Posterior vena cava (tissue), 2 donors: ENCODE measurements at places on chromosomes 2 and 18. TPM values are rescaled to one million over a fixed set of nuclear protein-coding genes. Genes with fewer than 3 reads are reported as not detected.

- DNase-seq, result no peak
Observed at GRCh38 chr2:179247318-179248023, 17.2 kb downstream of the SESTD1 start.

The DLGAP1 gene
- 0.32 TPM for total RNA-seq

DNA sequence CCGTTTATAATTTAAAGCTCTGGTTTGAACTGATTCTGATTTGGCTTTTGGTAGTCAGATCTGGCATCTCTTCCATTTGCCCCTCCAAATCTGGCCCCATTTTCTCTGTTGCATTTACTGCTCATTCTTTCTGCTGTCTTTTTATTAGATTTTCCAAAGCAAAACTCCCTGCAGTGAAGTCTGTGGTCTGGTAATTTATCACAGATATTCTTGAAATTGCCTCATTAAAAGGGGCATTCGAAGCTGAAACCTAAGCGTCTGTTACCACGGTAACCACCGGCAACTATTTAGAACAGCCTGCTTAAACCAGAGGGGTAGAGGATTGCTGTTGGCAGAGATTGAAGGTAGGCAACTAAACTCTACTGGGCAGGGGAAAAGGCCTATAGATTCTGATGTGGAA, 111.5 kb upstream of the UPP2 start:
- no peak for DNase-seq

DNA sequence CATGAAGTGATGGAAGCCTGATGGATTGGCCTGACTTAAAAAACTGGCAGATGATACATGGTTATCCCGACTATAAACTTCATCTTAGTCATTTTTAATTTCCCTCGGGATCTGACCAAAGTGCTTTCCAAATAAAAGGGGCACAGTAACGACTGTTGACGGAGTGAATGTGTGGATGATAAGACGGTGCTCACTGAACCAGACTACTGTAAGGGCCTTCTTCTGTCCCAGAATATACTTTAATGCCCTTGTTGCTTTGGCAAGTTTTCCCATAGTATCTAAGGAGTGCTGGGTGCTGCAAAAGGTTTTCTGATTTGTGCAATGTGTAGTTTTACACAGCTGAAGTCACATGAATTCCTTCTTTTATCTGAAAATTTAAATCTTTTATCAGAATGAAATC, 373.5 kb downstream of the DSEL start:
- DNase-seq, result no peak

DNA sequence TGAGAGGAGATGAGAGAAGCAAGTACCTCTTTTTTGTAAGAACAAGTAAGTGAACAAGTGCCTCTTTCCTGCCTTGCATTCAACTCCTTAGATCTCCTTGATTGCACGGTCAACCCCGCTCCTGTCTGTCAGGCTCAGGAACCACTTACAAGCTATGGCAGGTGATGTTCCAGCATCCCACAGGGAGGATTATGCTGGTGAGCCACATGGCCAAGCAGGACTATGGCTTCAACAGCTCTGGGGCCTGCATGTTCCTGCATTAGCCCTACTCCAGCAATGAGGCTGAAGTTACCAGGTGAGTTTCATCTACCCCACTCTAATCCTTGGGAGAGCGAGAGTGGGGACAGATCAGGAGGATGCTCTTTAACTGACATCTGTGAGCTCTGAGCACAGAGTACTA, 29.5 kb downstream of the TTC32 start:
- peak; percentile 62 for DNase-seq

The VSNL1 gene
- total RNA-seq, result not detected

DNA sequence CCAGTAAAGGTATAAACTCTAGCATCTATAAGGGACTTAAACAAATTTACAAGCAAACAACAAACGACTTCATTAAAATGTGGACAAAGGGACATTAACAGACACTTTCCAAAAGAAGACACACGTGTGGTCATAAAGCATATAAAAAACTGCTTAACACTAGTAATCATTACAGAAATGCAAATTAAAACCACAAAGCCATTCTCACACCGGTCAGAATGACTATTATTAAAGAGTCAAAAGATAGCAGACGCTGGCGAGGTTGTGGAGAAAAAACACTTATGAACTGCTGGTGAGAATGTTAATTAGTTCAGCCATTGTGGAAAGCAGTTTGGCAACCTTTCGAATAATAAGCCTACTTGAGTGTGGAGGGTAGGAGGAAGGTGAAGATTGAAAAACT, 217.1 kb upstream of the DLGAP1 start:
- DNase-seq, result no peak

The CRYGD gene
- total RNA-seq, result not detected

The RNF138 gene
- total RNA-seq, result 14.9 TPM

- no peak for DNase-seq
Observed at GRCh38 chr18:75757951-75758350, 330.4 kb upstream of the SMIM21 start.

The RGPD8 gene
- total RNA-seq, result 14.9 TPM

- DNase-seq, result no peak
Observed at GRCh38 chr18:28766027-28766426, 589.1 kb upstream of the CDH2 start.

GRCh38 chr2:196266855-196267254, 95.5 kb upstream of the STK17B start:
- no peak for DNase-seq

- no peak for DNase-seq
Observed at GRCh38 chr2:21047141-21048009, 3.5 kb upstream of the APOB start.

The SKOR2 gene
- total RNA-seq, result not detected

The AGXT gene
- not detected for total RNA-seq

- DNase-seq, result no peak
Observed at GRCh38 chr2:216023055-216023648, 9.8 kb upstream of the MREG start.

DNA sequence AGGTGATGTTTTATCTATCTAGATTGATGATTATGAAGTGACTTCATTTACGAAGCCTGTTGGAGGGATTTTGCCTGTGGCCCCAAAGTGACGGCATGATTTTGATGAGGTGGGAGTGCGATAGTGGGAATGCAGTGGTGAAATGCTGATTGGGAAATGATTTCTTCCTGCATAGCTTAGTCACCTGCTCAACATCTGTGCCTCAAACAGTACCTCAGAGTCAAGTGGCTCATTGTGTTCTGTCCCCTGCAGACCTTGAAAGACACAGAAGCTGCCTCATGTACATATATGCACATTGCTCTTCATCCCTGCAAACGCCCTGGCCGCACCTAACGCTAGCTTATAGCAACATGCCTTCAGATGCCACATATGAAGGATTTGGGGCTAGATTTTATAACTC, 201.2 kb downstream of the TPGS2 start:
- DNase-seq, result no peak

The IL36G gene
- total RNA-seq, result not detected

The M1AP gene
- not detected for total RNA-seq

- DNase-seq, result no peak
Observed at GRCh38 chr18:59742325-59743111, 45.3 kb upstream of the CCBE1 start.

The INPP5D gene
- total RNA-seq, result 19.9 TPM

The NYAP2 gene
- not detected for total RNA-seq

The RGPD4 gene
- not detected for total RNA-seq

GRCh38 chr2:62654423-62654791, 51.1 kb upstream of the EHBP1 start:
- DNase-seq, result no peak

- no peak for DNase-seq
Observed at GRCh38 chr18:8719192-8719591, 13.8 kb downstream of the MTCL1 start.

The ZAP70 gene
- total RNA-seq, result 2.4 TPM

DNA sequence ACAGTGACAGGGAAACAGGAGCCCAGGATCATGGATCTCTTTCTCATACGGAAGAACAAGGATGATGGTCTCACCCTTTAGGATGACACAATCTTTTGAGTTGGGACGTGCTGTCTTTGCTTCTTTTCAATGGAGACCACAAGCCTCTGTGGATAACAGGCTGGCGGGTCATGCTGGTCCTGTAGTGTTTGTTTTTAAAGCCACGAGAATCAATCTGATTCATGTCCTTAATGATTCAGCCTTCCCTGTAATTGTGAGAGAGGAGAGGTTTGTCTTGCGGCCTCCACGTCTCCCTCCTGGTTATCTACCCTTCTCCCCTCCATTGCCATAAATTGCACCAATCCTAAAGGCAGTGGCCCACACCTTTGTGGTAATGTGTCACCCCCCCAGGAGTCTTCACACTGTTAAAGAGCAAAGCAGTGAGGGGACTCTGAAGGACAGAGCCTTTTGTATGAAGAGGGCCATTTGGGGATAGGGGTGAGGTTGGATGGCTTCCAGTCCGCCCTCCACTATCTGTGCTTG, 87.7 kb upstream of the TGFA start:
- DNase-seq, result no peak

The MALL gene
- total RNA-seq, result 38.8 TPM

DNA sequence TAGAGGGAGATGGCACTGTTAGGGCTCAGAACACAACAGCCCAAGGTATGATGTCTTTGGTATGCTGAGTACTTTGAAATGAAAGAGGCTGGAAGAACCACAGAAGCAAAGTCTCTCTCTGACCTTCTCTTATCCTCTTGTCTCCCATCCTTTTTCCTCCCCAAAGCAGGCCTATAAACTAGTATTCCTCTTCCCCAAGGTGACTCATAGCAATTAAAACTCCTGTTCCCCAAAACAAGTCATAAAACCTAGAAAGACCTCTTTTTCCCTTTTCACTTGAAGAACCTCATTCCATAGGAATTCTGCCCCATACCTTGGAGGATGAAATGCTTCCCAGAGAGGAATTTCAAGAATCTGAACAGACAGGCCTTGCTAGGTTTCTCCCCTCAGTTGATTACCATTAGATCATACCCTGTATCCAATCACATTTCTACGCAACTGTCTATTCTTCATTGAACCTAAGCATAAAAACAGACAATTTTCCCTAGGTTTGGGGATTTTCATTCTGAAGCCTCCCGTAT, 25.7 kb downstream of the MDH1 start:
- no peak for DNase-seq

The SH2D6 gene
- not detected for total RNA-seq

GRCh38 chr18:41875094-41875780, 79.8 kb upstream of the PIK3C3 start:
- no peak for DNase-seq

GRCh38 chr2:28465148-28465885, 30.5 kb upstream of the PLB1 start:
- no peak for DNase-seq

DNA sequence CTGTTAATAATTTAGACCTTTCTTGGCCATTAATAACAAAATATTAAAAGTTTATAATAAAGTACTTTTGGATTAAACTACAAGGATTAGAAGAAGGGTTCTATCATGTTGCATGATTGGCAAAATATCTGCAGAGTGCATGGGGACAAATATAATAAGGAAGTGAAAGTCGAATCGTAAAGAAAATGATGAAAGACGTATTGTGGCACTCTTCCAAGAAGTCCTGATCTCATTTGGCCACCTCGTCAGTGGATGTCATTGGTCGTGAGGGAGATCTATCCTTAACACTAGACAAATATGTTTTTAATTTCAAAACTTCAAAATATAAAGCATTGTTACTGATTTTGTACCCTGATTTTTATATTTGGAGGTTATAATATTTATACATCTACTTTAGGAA, 197.7 kb upstream of the STON1 start:
- no peak for DNase-seq

DNA sequence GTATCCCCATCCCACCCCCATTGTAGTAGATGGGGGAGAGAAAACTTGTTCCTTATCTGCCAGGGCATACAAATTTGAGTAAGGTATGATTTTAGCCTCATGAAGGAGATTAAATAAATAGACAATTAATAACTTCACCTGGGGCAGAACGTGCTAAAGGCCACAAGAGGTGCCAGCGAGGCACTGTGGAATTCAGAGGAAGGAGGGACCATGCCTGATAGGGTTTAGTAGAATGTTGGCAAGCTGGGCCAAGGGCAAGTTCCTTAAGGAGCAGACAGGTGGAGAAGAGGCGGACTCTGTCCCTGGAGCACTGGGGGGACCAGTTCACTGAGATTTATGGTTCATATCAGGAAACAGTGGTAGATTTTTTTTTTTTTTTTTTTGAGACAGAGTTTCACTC, 22.5 kb downstream of the STAMBP start:
- DNase-seq, result no peak

DNA sequence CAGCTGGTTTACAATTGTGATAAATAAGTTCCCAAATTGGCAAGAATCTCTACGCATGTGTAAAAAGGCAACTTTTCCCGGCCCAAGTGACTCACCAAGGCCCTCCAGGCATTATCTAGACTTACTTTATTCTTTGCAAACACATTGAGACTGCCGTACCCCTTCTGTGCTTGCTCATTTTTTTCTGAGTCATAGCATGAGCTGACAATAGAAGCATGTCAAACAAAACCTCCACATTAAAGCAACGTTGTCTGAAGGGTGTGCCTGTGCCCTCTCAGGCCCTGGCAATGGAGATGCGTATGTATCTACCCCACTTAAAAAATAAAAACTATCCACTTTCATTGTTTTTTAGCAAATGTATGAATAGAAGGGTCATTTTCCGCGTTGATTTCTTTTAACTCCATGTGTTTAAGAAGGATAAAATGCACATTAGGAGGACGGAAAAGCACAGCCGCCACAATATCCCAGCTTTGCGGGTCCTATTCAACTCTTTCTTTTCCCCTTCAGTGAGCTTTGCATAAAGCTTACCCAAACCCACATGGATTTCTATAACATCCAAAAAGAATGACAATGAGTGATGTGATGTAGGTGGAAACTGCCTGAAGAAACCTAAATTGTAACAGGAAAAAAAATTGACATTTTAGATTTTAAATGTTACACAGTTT, 298.2 kb downstream of the CDCA7 start:
- no peak for DNase-seq

The OBSL1 gene
- 57.7 TPM for total RNA-seq

- no peak for DNase-seq
Observed at GRCh38 chr18:58359218-58359617, 269.7 kb downstream of the ALPK2 start.

DNA sequence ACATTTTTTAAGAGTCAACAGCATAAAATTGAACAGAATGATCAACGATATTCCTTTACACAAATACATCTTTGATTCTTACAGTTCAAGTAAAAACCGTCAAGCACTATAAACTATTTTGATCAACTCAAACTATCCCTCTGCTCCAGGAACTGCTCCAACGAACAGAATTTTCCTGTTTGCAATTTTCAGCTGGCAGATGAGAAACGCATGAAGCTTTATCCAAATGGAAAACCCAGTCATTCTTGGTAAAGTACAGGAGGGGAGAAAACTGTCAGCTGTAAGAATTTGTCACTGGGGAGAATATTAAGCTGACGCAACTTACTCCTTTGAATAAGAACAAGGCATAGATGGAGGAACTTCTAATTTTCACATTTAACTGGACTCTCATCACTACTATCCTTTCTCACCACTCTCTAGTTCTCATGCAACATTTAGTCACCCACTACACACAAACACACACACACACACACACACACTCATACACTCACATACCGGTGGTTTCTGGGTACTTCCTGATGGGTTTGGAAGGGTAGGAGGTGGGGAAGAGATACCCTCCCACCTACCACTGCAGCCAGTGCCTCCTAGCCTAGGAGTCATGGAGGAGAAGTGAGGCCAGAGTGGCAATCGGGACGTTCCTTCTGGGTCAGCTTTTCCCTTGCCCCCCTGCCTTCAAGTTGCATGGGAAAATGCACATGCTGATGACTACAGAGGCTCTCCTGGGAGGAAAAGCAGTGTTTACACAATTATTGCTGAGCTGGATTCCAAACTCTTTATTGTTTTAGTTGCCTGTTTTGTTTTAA, 54.0 kb upstream of the SPATS2L start:
- DNase-seq, result no peak

- DNase-seq, result no peak
Observed at GRCh38 chr2:138333677-138334076, 167.9 kb upstream of the SPOPL start.

The SERPINB7 gene
- not detected for total RNA-seq
